ENCODE measurements at places on chromosomes 11 and 22.

- no peak for DNase-seq
Measured at GRCh38 chr11:2554338-2555207, 109.8 kb downstream of the KCNQ1 start.

DNA sequence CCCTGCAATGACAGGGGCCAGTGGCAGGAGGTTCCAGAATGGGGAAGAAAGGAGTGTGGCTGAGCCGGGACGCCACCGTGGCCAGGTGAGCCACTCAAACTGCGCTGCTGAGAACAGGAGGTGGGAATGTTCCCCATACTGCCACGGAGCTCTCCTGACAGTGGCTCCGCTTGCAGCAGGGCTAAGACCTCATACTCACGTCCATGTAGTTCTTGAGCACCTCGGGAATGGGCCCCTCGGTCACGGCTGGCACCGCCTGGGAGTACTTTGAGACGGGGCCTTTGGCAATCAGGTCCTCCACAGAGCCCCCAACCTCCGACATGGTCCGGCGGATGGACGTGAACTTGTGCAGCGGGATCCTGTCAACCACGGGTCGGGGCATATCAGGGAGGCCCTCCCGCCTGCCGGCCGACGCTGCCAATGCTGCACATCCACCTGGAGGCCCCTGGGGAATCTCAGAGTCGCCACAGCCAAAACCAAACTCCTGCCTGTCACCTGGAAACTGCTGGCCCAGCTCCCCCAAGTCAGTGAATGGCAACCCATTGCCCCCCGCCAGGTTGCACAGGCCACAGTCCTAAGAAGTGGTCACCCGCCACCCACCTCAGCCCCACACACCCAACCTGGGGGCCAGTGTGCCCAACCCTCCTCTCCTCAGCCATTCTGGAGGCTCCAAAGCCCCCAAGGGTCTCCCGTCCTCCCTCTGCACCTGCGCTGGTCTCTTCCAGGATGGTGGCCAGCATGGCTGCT, 2.4 kb downstream of the CTSD start:
- no peak for DNase-seq

DNA sequence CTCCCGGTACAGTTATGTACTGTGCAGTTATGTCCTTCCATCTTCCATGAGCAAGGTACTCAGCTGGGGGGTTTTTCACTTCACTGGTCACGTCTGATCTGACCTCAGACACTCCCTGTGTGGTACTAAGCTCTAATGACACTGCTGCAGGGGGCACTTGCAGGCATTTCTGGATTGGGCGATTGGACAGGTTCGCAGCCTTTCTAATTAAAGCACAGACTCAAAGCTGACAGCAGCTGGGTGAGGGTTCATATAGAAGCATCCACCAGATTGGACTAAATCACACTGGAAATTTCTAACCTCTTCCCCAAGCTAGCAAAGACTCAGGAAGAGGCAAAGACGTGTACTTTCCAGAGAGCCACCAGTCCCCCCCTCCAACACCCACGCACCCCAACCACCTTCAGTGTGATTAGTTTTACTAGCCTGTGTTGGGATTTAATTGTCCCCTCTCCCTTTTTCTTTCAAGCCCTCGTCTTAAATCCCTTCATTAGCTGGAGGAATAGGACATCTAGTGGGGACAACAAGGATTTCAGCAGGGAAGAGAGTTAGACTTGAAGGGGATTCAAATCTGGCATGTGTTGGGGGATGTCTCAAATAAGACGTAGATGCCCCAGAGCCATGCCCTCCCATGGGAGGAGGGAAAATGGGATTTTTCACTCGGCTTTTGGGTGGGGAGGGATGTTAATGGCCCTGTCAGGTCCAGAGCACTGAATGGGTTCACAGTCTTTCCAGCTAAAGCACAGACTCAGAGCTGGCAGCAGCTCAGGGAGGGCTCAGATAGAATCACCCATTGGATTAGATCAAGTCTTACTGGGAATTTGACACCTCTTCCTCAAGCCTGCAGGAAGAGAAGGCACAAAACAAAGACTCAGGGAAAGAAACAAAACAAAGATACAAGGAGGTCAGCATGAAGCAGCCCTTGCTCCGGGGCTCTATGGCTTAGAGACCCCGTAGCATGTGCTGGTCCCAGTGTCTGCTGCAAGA, 10.9 kb downstream of the INS start:
- DNase-seq, result no peak

DNA sequence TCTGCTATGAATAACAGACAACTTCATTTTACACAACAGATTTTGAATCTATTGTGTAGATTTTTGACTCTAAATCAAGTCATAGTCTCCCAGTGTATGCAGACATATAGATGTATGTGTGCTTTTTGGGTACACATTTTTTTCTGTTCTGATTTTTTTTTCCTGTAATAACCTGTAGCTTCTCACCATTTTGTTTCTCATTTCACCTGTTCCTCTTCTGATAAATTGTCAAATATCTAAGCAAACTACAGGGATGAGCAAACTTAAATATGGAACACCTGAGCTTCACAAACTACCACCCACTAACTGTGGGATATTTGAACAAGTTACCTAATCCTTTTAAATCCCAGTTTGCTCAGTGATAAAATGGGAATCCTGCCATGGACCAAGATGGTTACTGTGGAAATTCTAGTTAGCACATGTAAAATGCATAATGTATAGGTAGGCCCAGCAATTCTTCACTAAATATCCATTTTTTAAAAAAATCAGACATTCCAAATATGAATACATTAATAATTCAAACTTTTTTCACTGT, 15.7 kb downstream of the LGR4 start:
- no peak for DNase-seq

GRCh38 chr11:65802841-65803240, 16.0 kb downstream of the OVOL1 start:
- DNase-seq, result no peak

GRCh38 chr22:40951795-40952605, 822 bp downstream of the RBX1 start:
- DNase-seq, result no peak

Measured in epithelial cell of proximal tubule (primary cell).